ENCODE measurements at places on chromosomes 13 and 19. TPM values are rescaled to one million over a fixed set of nuclear protein-coding genes. Genes with fewer than 3 reads are reported as not detected.

The ADGRE1 gene
- total RNA-seq: 0.24 TPM

The TUBA3C gene
- not detected for total RNA-seq

The ZNF844 gene
- total RNA-seq: 33.7 TPM

The IGFL2 gene
- not detected for total RNA-seq

The ZSCAN18 gene
- 84.9 TPM for total RNA-seq

The ZIK1 gene
- total RNA-seq: 19.2 TPM

The MBOAT7 gene
- total RNA-seq: 34.8 TPM

The GPR18 gene
- total RNA-seq: 17.6 TPM

The ADGRE3 gene
- 0.17 TPM for total RNA-seq

The KLHL26 gene
- total RNA-seq: 14.6 TPM

The ZFP82 gene
- total RNA-seq: 14.4 TPM

The RDH8 gene
- not detected for total RNA-seq

The ZNF155 gene
- total RNA-seq: 8.4 TPM

The MUC16 gene
- total RNA-seq: 1.1 TPM

The F10 gene
- not detected for total RNA-seq

The SYNGR4 gene
- not detected for total RNA-seq
